ENCODE measurements at places on chromosomes 12 and 14.

GRCh38 chr12:24725616-24726015, 223.3 kb downstream of the BCAT1 start:
- DNase-seq, result no peak

DNA sequence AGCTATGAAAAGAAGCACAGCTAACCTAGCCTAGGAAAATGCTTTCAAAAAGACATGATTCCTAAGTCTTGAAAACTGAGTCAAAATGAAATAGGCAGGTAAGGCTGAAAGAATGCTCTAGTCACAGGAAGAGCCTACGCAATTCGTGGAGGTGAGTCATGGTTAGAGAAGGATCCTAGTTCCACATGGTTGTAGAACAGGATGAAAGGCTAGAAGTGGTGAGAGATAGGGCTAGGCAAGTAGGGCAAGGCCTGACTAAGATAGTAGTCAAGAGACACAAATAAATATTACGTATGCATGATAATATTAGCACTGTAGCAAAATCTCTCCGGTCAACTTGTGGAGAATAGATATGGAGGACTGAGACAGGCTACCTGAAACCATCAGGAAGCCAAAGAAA, 47.2 kb downstream of the PLCZ1 start:
- DNase-seq, result peak; percentile 34

- DNase-seq, result no peak
These were observed 13.7 kb downstream of the FOXJ2 start for GRCh38 chr12:8045952-8046944.

- no peak for DNase-seq
These were observed at the start of gene IL26 for GRCh38 chr12:68225576-68226476. Gene IL26, minus strand, starts transcription at chr12:68225810. Its CDS starts 54 bp downstream, at chr12:68225756.

GRCh38 chr14:73472185-73473114, 14.1 kb upstream of the NUMB start:
- DNase-seq, result no peak
